NCI-H2081 treated with DMSO at 0.1 percent for 48 hours (cell line): ENCODE measurements at places on chromosomes 1 and 21.
A peak's percentile ranks its signal among the peaks of the same experiment; 100 is the strongest.

DNA sequence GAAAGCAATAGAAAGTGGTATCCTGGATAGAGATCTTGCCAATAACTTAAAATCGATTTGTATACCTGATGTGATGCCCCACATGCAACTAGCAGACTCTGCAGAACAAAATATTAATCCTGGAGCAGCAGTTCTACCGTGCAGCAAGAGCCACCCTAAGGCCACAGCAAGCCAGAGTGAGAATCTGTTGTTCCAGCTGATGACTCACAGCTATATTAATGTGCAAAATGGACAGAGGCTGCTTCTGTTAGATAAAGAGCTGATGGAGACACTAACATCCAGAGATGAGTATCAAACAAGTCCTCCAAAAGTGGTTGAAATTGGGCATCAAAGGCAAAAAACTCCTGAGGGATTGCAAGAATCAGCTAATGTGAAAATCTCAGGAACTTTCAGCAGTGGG, 127.8 kb downstream of the MACF1 start:
- no peak for DNase-seq

- DNase-seq = no peak
Observed at GRCh38 chr21:40158366-40158765, 291.1 kb downstream of the PCP4 start.

- no peak for DNase-seq
Observed at GRCh38 chr1:77888781-77889642, 588 bp downstream of the NEXN start.

- DNase-seq = no peak
Observed at GRCh38 chr1:180486092-180486491, 16.3 kb downstream of the ACBD6 start.

GRCh38 chr21:28790335-28790734, 202.3 kb downstream of the LTN1 start:
- DNase-seq = no peak

DNA sequence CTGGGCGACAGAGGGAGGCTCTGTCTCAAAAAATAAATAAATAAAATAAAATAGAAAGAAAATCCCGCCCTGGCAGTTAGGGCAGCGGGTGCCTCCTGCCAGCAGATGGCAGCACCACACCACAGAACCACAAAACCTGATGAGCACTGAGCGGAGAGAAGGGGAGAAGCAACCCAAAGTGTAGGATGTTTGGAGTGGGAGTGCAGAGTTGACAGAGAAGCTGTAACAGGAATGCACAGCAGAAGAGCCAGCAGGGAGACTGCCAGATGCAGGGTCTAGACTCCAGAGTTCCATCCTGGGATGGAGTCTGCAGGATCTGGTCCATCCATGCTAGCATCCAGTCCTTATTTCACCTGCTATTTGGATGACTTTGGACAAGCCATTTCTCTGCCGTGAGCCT, 29.7 kb upstream of the KIRREL1 start:
- DNase-seq = peak; percentile 2

- DNase-seq = no peak
Observed at GRCh38 chr1:236095705-236096520, 31.0 kb upstream of the NID1 start.

DNA sequence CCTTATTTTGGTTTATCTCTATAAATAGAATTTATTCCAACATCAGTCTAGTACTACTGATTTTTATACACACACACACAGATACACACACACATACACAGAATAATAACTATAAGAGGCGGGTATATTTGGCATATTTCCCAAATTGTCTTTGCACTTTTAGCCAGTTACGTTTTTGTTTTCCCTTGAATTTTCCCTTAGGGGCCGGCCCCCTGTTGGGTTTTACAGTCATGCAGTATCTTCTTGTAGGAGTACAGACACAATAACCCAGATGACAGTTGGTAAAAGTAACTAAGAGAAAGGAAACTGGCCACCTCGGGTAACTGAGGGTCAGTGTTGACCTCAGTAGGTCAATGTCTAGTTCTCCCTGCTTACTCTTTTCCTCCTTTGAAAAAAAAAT, 50.9 kb downstream of the DISP1 start:
- peak; percentile 62 for DNase-seq

DNA sequence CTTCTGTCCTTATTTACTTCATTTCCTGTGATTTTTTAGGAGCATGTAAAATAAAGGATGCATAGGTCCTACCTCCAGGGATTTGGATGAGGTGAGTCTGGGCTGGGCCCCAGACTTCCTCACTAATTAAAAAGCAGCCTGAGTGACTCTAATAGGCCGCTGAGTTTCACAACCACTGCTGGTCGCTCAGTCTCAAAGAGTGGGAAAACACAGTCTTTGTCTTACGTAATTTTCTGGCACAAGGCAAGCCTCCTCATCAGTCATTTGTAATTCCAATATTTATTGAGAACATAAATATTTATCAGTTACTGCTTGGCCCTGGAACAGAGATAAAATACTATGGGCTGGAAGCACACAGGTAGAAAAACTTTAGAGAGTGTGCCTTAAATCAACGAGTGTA, 195.4 kb upstream of the RUNX1 start:
- no peak for DNase-seq

- DNase-seq = no peak
Observed at GRCh38 chr1:180230791-180231505, 884 bp downstream of the LHX4 start.

- no peak for DNase-seq
Observed at GRCh38 chr1:107673006-107673405, 292.0 kb downstream of the VAV3 start.

DNA sequence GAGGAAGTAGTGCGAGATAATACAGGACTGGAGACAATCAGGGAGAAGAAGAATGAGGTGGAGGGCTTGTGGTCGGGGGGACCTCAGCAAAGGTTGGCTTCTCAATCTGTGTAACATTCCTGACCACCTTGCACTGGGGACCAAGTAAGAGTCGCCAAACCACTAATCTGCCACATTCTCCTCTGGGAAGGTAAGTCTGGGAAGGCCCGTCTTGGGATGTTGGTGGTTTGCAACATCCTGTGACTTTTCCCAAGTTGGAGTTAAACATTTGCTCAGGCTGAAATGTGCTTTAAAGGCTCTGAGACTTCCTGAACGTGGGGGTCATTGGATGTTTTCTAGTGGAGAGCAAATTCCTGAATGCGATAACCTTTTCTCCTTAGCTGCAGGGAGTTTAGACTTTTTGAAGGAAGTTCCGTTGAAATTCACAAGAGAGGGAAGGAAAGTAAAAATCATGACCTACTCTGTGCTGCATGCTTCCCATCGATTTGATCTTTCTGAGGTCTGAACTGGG, 325.9 kb downstream of the RPS6KC1 start:
- DNase-seq = no peak

DNA sequence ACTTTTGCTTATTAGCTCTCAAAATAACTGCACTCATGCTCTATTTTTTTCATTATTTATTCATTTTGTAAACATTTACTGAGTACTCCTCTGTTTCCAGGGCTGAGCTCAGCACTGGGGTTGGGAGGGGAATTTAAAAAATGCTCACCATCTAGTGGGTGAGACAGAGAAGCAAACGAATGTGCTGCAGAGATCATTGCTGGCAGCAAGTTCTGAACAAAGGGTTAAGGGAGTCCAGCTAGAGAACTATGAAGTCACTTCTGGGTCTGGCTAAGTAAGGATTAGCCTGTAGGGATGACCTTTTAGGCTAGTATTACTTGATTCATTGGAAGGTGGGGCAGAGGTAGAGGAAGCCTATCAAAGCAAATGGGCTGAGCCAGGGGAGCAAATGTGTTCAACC, 99.1 kb upstream of the ZNF644 start:
- DNase-seq = no peak

DNA sequence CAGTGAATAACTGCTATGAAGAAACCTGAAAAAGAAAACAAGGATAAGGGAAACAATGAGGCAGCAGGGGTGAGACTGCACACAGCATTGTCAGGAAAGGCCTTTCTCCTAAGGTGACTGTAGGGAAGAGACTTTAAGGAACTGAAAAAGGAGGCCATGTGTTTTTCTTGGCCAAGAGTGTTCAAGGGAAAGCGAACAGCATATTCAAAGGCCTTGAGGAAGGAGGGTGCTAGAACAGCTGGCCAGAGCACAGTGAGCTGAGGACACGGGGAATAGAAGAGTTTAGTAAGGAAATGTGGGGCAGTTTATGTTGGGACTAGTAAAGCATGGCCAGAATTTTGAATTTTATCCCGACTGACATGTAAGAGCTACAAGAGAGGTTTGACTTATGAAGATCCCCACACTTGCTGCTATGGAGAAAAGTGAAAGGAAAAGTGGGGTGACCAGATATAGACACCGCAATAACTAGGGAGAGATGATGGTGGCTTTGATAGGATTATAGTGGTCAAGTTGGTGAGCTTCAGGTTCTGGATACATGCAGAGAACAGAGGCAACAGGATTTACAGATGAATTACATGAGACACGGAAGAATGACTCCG, 1.4 kb downstream of the RWDD2B start:
- DNase-seq = no peak

DNA sequence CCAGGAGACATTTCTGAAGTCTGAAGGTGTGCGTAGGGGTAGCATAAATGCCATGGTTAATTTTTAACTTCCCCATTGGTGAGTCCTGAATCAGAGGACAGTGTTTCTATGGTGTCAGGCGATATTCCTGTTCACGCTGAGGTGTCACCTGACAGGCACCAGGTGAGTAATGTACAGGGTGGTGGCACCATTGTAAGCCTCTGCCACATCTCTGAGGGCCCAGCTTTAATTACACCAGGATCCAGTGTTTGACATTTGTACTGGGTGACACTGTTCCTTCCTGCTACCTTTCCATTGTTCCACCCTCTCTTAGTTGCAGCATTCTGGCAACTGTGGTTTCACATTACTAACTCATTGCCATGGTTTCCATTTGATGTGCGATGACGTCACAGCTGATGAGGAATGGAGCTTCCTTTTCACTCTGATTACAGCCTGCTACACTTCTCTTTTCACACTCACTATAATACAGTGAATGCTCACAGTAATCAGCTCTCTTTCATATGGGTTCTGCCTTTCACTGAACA, 40.6 kb upstream of the MARK1 start:
- DNase-seq = peak; percentile 19

DNA sequence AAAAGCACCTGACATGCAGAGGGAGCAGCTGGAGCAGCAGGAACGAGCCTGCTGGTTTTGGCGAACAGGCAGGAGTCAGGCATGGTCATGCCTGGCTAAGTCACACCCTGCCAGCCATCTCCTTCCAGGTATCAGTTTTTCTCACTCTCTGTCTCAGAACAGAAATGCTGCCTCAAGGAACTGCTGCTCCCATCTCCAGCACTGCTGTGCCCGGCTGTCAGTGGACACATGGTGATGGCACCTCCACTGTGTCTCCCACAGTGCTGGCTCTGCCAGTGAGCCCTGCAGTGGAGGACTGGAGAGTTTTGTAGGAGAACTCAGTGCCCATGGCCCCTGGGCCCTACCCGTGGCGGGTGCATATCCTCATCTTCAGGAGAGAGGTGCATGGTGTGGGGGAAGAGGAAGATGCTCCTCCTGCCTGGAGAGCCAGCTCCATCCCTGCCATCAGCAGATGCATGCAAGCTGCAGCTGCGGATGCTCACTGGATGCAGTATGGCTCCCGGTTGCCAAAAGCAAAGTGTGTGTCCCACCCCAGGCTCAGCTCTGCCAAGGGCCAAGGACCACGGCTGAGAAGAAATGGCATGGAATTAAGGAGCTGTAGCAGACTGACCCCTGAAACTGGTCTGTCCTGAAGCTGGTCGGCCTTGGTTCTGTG, 114.7 kb downstream of the GRIK3 start:
- DNase-seq = no peak

DNA sequence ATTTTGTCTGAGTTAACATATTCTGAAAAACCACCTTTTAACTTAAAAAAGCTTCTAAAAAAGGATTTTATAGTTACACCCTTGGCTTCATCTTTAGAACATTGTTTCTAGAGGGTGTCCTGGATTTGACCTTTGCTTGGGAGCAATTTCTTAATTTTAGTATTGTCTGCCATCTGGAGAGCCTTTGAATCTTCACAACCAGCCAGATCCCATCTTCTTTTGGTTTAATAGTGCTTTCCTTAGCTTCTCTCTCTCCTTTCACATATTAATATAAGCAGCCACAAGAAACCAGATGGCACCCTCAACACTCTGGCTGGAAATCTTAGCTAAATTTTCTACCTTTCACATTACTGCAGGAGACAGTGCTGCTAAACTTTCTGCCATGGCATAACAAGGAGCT, 76.5 kb upstream of the TSPAN2 start:
- no peak for DNase-seq

DNA sequence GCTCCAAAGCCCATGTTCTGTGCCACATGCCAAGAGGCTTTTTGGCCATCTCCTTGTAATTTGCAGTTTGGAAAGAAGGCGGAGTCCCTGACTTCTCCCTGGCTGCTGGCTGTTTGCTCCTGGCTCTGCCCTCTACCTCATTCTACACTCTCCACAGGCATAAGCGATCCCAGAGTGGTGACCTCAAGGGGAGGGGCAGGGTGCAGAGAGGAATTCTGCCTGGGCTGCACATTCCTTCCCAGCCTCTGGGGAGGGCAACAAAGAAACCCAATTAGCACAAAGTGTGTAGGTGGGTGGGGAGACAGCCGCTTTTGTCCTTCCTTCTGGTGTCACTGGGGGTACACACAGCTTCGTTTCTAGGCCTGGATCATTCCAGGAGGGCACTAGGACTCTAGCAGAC, 95.3 kb downstream of the HIVEP3 start:
- no peak for DNase-seq

DNA sequence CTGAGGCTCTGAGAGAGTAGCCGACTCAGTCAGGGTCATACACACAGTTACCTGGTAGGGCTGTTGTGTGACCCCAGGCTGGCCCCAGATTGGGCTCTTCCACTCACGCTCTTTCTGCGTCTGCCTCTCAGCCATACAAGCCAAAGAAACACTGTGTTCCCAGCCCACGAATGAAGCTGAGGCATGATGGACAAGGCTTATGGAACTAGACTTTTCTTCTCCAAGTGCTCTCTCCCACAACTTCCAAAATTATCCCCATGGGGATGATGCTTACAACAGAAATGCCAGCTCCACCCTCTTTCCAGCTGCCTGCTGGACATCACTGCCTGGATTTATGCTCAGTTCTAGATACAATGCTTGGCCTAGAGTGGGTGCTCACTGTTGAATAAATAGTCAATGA, 102.8 kb upstream of the JUN start:
- no peak for DNase-seq

GRCh38 chr1:193156822-193157142, 29.6 kb downstream of the B3GALT2 start:
- no peak for DNase-seq

DNA sequence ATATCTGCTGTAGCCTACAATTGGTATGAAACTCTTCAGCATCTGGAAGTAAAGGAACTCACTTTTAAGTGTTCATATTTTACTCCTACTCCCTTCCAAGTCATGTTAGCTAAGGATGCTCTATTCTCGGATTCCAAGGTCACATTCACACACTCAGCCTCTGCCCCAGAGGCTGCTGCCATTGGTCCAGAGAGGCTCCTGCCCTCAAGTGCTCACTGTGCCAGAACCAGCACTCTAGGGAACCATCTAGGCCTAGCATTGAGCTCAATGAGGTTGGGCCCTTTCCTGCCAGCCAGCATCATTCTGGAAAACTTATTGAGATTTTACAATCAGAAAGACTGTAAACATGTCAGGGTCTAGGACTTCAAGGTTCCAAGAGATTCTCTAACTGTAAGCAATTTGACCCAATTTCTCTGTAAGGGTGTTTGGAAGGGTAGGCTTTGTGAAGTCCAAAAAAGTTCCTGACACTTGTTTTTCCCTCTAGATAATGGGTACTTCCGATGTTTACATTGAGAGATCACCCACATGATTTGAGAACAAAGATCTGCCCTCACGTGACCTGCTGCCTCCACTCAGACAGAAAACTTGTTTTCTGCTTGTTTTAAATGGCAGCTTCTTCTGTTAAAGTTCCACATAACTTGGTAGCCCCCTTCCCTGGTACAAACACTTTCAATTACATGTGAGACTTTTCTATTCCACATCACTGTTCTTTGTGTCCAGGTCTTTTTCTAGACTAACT, 94.9 kb downstream of the MAB21L3 start:
- no peak for DNase-seq

- DNase-seq = no peak
Observed at GRCh38 chr1:147509786-147510395, 31.4 kb upstream of the BCL9 start.
